ENCODE measurements at places on chromosomes 5 and 9.

DNA sequence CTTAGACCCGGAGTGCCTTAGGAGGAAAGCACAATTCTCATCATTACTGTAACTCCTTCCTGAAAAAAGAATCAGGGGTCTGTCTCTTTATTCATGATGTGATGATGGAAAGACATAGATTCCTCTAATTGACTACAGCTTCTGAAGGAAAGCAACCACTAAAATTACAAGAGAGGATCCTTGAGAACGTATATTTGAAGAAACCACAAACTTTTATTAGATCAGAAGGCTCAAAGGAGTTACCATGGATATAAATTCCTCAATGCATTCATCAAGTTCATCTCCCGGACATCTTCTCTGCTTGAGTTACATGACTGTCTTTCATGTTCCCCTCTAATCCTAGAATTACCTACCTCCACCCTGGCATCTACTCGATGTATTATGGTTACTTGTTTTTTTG, 104.1 kb upstream of the PAPPA start:
- DNase-seq: peak; percentile 3

DNA sequence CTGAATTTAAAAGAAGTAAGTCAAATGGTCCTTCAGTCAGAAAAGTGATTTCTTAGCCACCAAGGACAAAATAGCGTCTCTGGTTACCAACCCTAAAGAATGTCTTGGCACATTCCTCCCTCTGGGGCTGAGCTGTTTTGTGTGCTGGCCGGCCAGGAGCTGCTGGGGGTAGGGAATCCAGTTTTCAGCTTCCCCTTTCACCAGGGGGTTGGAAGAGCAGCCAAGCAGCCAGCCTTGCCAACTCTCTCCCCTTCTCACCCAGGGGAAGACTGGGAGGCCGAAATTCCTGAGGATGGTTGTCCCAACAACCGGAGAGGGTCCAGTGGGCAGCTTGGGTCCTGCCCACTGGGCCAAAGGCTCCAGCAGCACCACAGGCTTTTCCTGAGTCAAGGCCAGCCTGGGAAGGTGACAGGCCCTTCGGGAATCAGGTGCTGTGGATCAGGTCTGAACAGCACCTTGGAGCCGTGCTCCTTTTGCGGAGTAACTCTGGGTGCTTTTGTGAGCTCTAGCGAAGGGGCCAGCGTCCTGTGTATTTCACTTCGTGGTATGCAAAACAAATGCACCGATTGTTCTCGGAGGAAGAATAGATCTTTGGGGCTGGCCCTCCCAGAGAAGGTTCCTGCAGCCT, 4.2 kb downstream of the WWC1 start:
- DNase-seq: no peak

DNA sequence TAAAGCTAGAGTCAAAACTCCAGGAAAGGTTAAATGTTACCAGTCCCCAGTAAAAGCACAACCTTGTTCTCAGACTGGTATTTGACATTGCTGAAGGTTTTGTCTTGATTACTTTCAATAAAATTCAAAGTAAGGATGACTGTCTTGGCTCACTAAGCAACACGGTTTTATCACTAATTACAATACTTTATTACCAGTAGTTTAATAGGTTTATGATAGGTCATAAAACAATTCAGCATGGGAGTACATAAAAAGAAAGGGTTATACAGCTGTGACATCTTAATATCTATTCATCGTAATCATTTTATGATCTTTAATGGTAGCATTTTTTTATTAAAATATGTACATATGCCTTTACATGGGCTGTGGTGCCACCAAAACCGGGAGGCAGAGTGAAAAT, 370.7 kb upstream of the IRX2 start:
- no peak for DNase-seq

DNA sequence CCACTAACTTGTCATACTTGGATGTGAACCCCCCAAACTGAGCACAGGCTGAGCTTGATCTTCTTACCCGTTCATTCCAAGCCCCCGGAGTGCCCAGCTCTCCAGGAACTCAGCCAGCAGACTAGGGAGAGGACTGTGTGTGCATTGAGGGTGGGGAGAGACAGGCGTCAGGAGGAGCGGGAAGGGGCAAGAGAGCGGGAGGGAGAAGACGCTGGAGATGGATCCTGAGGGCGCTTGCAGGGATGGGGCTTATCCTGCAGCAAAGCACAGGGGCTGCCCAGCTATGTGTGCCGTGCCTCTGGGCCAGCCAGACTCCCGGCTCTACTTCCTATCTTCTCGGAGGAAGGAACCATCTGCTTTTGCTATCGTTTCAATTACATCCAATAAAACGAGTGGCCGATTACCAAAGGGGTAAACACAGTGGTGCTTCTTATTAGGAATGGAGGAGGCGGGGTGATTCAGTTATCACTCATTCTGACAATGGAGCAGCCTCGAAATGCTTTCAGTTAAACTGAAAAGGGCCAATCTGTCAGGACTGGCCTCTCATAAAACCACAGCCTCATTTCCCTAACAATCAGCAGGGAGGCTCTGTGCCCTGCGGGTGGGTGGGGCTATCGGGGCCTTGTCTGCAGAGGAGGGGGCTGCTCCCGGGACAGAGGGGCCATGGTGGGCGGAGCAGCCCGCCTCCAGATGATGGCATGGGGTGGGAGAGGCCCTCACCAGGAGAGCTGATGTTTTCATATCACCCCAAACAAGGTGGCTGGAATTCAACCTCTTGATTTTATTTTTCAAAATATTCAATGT, 168.2 kb downstream of the DAB2IP start:
- DNase-seq: peak; percentile 43

- no peak for DNase-seq
These were observed 45.3 kb upstream of the DPYSL3 start for GRCh38 chr5:147555176-147555575.

GRCh38 chr5:132782101-132782500, 5.1 kb upstream of the SEPTIN8 start:
- DNase-seq: peak; percentile 76

DNA sequence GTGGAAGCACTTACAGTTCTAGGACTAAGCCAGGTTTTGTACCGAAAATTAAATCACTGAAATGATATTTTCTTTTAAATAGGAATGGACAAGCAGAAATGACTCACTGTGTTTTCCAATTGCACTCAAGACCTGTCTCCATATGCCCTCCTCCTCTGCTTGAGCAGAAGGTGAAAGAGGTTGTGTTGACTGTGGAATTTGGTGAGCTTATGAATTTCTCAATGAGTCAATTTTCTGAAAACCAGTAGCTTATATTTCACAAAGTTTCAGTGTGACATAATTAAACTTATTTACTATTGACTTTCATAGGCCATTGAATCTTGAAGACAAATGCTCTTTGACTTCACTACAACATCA, 249.9 kb downstream of the NPR3 start:
- DNase-seq: no peak

DNA sequence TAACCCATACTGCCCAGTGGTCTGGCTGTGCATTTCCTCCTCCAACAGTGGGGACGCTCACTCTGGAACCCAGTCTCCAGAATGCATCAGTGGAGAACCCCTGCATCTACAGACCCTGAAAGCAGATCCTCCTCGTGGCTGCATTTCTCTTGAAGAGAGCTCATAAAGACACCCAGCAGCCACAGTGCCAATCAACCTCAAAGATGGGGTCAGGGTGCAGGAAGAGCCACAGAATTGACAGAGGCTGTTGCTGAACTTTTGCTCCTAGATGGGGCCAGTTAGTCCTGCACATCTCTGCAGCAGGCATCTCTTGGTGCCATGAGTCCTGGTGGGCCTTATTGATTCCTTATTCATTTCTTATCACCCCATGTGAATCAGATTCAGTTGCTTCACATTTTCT, 39.6 kb downstream of the ADRB2 start:
- DNase-seq: no peak

DNA sequence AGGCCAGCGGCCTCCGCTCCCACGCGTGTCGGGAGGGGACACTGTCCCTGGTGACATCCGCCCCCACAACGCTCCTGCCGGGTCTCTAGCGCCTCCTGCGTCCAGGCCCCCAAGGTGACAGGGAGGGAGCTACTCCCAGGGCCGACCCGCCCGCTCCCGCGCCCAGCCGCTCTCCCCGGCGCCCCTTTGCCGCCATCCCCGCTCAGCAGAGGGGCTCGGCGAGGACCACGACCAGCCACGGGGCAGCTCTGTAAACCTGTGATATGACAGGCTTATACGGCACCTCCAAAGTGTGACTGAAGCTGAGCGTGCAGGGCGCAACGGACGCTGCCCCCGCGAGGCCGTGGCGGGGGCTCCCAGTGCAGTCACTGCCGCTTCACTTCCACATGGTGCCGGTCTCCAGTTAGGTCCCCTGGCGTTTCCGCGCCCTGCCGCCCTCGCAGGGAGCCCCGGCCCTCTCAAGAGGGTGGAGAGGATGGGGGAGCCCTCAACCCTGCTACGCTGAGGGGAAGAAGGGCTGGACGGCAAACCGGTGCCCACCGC, 978 bp upstream of the ADCY2 start:
- no peak for DNase-seq

All from suppressor macrophage treated with lipopolysaccharide for 1 hour (primary cell).